ENCODE measurements at places on chromosomes 13 and 19. TPM values are rescaled to one million over a fixed set of nuclear protein-coding genes. Genes with fewer than 3 reads are reported as not detected.
A peak's percentile ranks its signal among the peaks of the same experiment; 100 is the strongest.

DNA sequence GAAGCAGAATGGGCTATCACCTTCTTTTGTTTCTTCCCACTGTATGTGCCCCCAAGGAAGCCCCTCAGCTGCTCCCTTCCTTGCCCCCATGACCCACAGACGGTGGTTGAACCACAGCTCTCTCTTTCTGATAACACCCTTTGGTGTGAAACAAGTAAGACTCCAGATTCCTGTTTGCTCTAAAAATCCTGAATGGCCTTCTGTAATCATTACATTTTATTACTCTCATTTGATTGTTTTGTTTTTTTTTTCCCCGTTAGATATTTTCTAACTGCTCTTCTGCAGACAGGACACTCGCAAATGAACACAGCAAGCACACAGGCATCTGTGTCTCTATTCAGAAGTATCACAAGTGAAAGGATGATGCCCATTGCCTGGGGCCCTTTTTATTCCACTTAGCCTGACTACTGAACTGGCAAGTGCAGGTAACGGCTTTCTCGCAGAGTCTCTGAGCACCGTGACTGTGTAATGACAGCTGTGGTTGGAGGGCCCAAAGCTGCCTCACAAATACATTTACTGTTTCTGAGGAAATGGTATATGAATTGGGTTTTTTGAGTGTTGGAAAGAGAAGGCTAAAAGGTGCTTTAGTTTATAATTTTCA lies 59.3 kb downstream of the OXGR1 start:
- DNase-seq, result no peak

- no peak for DNase-seq
Measured at GRCh38 chr13:48403913-48404312, 9.0 kb downstream of the LPAR6 start.

DNA sequence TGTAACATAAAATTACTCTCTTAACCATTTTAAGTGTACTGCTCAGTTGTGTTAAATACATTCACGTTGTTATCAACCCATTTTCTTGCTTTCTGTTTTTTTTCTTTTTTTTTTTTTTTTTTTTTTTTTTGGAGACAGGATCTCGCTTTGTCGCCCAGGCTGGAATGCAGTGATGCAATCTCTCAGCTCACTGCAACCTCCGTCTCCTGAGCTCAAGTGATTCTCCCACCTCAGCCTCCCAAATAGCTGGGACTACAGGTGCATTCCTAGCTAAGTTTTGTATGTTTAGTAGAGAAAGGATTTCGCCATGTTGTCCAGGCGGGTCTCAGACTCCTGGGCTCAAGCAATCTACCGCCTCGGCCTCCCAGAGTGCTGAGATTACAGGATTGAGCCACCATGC lies 42.5 kb upstream of the C13orf42 start:
- no peak for DNase-seq

DNA sequence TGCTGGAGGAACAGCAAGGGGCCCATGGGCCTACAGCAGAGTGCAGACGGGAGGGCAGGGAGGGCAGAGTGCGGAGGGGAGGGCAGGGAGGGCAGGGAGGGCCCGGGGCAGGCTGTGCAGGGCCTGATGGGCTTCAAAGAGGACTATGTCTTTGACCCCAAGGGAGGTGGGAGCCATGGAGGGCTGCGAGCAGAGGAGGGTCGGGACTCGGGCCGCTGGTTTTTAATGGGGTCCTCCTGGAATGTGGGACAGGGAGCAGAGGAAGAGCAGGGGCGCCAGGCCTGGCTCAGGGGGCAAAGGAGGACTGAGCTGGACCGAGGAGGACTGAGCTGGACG lies 3.6 kb downstream of the PIP5K1C start:
- DNase-seq, result no peak

DNA sequence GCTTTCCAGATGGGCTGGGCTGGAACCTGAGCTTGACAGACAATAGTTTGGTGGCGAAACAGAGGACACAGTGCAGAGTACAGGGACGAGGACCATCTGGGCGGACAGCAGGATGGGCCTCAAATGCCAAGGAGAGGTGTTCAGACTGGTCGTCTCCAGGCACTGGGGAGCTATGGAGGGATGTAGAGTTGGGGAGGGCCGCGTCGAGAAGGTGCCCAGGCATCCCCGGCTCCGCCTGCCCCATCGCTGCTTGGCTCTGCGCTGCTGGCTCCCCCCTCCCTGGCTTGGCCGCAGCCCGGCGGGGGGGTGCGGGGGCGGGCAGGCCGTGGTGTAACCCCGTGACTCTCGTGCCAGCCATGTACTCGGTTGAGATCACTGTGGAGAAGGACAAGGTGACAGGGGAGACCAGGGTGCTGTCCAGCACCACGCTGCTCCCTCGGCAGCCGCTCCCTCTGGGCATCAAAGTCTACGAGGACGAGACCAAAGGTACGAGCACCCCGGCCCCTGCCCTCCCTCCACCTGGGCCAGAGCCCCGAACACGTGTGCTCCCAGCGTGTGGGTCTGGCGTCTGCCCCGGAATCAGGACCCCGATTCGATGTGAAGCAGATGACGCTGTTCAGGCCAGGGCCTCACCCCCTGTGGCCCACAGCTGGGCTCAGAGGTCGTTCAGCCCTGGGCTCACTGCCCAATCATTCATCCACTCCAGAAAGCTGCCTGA lies 10.8 kb upstream of the MISP start:
- no peak for DNase-seq

GRCh38 chr19:13118424-13119193 lies 545 bp downstream of the NACC1 start:
- no peak for DNase-seq

GRCh38 chr13:97542102-97542685 lies 108.2 kb downstream of the RAP2A start:
- no peak for DNase-seq

DNA sequence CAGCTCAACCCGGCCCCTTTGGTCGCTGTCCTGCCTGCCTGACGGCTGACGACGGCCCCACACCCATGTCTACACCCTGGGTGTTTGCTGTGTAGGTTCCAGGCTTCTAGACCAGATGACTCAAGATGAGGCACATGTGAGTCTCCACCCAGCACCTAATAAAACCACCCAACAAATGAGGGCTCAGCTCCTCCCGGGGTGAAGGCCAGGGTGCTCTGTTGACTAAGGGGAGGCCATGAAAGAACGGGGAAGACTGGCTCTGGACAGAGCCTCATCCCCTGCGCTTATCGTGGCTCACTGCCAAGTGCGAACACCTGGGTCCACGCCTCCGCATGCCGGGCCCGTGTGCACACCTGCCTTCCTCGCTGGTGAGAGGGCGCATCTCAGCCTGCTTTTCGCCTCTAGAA lies 39.6 kb downstream of the COL4A2 start:
- DNase-seq, result no peak

DNA sequence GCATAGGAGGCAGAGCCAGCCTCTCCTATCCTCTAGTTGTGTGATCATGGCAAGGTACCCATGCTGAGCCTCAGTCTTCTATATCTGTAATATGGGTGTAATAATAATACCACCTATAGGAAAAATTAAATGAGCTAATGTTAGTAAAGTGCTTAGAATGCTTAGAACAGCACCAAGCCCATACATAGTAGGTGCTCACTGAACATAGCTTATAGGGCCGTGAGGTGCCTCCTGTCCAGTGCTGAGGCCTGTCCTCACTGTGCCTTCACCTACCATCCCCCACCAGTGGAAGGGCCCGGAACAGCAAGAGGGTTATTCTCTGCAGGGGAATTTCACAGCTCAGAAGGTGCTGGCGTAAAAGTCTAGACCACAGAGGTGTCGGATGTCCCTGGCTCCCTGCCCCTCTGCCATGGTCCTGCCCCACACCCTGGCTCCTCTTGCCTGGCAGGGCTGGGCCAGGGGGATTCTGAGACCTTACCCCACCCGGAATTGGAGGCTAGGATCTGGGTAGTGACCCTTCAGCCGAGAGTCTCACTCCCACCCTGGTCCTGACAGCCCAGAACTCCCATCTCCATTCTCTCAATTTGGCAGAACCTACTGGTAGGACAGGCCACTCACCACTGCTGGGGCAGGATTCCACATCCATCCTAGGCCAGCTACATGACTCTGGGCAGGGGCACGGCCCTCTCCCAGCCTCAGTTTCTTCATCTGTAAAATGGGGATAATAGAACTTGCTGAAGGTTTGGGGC lies 2.2 kb upstream of the SCN1B start:
- DNase-seq, result no peak

GRCh38 chr13:30346789-30347167 lies 39.4 kb upstream of the KATNAL1 start:
- DNase-seq, result no peak

DNA sequence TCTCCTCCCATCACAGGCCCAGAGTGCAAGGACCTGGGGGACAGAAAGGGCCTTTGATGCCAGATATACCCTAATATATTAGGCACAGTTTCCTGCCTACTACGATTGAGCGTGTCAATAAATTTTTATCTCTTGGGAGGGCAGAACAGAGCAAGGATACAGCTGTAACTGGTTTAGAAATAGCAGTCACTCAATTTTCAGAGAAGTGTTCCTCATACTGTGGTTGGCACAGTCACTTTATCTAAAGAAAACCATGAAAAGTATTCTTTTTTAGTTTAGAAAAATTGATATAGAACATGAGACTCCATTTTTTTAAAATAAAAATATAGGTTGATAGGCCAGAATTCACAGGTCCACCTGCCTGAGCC lies 460 bp upstream of the ZNF155 start:
- no peak for DNase-seq

GRCh38 chr19:6828306-6828697 lies 55.8 kb downstream of the VAV1 start:
- no peak for DNase-seq

DNA sequence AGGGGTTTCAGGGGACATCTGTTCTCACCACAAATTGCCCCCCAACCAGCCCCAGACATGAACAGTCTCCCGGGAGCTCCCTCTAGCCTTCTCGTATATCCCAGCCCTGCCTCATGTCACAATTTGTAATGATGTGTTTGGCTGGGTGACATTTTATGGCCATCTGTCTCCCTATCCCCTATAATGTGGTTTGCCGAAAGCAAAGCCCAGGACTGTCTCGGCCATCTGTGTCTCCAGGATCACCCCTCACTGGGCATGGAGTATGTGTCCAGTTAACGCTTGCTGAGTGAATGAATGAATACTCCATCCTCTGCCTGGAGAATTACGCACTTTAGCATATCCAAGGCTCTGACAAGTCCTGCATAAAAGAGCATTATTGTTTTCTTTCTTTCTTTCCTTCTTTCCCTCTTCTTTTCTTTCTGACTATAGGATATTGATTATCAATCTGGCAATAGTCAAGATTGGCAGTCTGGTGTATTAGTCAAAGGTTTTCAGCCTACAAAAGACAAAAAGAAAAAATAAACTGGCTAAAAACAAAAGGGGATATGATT lies 15.1 kb downstream of the HPN start:
- no peak for DNase-seq

- no peak for DNase-seq
Measured at GRCh38 chr13:43405457-43405856, 381.3 kb downstream of the ENOX1 start.

DNA sequence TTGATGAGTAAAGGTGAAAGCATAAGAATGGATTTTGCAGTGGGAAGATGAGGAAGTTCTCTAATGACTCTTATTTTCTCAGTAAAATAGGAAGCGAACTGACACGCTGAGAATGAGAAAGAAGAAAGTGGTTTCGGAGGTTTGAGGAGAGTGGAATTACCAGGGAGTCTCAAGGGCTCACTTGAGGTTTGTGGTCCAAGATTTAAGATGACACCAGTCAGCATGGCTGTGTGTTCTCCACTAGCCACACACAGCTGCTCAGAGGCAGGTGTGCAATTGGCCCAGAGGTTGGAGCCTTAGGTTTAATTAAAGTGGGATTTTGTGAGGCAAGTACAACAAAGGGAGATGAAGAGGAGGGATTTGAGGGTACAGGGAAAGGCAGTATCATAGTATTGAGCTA lies 99.6 kb upstream of the NBEA start:
- no peak for DNase-seq

DNA sequence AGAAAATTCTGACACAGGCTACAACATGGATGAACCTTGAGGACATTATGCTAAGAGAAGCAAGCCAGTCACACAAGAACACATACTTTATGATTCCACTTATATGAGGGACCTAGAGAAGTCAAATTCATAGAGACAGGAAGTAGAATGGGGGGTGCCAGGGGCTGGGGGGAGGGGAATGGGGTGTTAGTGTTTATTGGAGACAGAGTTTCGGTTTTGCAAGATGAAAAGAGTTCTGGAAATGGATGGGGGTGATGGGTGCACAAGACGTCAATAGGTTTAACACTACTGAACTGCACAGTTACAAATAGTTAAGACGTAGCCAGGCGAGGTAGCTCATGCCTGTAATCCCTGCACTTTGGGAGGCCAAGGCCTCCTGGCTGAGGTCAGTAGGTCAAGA lies 3.5 kb upstream of the ZNF787 start:
- DNase-seq, result no peak

- no peak for DNase-seq
Measured at GRCh38 chr13:88932950-88933349, 1261.8 kb downstream of the SLITRK5 start.

GRCh38 chr19:45156751-45157150 lies 4.0 kb downstream of the NKPD1 start:
- DNase-seq, result no peak

GRCh38 chr13:42875475-42876269 lies 94.3 kb downstream of the FAM216B start:
- peak; percentile 21 for DNase-seq

DNA sequence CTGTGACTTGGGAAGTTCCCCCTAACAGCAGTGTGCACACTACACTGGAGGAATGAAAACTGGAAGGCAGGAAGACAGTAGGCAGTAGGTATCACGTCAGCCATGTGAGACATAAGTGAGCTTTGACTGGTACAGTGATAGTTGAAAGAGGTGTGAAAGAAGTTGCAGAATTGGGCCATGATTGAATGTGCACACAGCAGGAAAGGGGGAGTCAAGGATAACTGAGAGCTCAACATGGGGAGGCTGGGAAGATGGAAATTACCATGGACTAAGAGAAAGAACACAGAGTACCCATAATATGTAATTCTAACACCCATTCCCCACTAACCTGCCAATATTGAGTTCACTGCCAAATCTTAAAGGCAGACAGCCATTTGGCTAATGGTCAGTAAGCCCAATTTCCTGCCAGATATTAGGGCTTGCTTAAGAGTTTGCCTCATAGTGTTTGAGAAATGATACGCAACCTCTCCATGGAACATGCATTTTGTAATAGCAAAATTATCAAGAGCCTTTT lies 321.7 kb downstream of the DCT start:
- DNase-seq, result no peak

DNA sequence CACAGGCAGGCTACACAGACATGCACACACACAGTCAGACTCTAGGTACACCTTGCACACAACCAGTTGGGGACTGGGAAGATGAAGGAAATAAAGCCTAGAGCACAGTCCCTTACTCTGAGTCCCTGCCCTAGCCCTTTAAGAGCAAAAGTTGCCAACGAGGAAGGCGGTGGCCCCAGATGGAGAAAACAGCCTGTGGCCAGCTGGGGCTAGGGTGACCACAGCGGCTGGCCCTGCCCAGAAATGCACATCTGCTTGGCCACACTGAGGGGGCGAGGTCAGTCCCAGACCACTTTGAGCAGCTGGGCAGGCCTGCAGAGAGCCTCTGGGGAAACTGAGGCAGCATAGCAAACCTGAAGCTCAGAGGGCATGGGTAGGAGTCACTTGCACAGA lies 52.3 kb downstream of the PTPRS start:
- no peak for DNase-seq

- DNase-seq, result no peak
Measured at GRCh38 chr13:74036373-74036772, 97.8 kb downstream of the KLF12 start.

DHX34 gene
- total RNA-seq, result 31.7 TPM

SYDE1 gene
- 22.7 TPM for total RNA-seq

ADM5 gene
- 10.4 TPM for total RNA-seq

ATP1A3 gene
- 0.45 TPM for total RNA-seq

COLGALT1 gene
- total RNA-seq, result 59.3 TPM

PEAK3 gene
- total RNA-seq, result 0.11 TPM

ZNF235 gene
- total RNA-seq, result 14.0 TPM

LACC1 gene
- 2.3 TPM for total RNA-seq

RNF17 gene
- total RNA-seq, result not detected

PSMD8 gene
- total RNA-seq, result 135 TPM

EXOC3L2 gene
- total RNA-seq, result 1.4 TPM
